Stimulated activated naive CD8-positive, alpha-beta T cell treated with anti-CD3 and anti-CD28 coated beads, Interleukin-15, amount 100 ng/mL, for 72 hours (primary cell): ENCODE measurements at places on chromosomes 3 and 15.
A peak's percentile ranks its signal among the peaks of the same experiment; 100 is the strongest.

DNA sequence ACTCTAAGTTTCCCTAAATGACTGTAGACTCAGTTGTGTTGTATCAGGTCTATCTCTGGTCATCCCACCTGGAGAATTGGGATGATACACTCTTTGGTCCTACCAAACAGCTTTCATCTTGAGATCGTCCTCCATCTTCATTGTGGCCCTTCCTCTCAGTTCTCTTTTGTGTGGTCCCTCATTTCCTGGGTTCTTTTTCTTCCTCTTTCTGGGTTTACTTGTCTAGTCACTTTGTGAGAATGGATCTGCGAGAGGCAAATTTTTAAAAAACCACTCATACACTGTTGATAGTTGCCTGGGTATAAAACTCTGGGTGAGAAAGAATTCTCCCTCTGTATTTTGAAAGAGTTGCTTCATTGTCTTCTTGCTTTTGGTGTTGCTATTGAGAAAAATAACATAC, 6.0 kb upstream of the AMOTL2 start:
- DNase-seq: no peak

DNA sequence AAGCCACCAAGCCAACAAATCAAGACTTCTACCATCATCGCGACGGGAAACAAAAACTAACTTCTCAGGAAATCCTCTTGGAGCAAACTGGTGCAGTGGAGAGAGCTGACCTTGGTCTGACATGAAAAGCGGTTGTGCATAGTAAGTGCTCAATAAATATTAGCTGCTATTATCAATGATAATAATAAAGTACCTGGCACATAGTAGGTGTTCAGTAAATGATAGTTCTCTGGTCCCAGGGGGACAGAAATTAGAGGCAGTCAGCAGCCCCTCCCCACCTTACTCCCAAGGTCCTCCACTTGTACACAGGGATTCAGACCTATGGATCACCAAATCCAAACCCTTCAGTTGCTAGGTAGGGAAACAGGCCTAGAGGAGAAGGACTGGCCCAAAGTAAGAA, 6.0 kb upstream of the CSK start:
- no peak for DNase-seq

GRCh38 chr3:197381371-197381770, 83.0 kb upstream of the DLG1 start:
- no peak for DNase-seq

- DNase-seq: no peak
Observed at GRCh38 chr3:109819734-109820133, 482.4 kb upstream of the DPPA4 start.

- no peak for DNase-seq
Observed at GRCh38 chr3:98796334-98796733, 33.2 kb downstream of the ST3GAL6 start.

GRCh38 chr3:58577269-58577821, at the start of gene FAM107A:
Gene FAM107A (minus strand): TSS chr3:58577391. CDS start chr3:58569860, 7,531 bp downstream.
- DNase-seq: no peak

DNA sequence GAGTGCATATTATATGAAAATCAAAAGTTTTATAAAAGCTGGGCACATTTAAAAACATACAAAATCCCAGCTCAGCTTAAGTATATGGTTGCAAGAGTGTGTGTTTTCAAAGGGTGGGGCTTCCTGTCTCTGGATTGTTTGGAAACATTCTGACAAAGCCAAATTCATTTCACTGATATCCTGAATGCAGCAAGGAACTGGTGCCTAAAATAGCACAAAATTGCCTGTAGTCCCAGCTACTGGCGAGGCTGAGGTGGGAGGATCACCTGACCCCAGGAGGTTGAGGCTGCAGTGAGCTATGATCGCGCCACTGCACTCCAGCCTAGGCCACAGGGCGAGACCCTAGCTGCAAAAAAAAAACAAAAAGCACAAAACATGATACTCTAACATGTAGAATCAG, 13.0 kb upstream of the TJP1 start:
- no peak for DNase-seq

- no peak for DNase-seq
Observed at GRCh38 chr15:81146006-81146405, 11.9 kb downstream of the CFAP161 start.

- DNase-seq: no peak
Observed at GRCh38 chr3:122996038-122996580, 31.5 kb downstream of the SEMA5B start.

GRCh38 chr15:75065467-75065850, 42.1 kb downstream of the PPCDC start:
- no peak for DNase-seq

GRCh38 chr15:62171882-62172281, 6.8 kb upstream of the C2CD4B start:
- no peak for DNase-seq

DNA sequence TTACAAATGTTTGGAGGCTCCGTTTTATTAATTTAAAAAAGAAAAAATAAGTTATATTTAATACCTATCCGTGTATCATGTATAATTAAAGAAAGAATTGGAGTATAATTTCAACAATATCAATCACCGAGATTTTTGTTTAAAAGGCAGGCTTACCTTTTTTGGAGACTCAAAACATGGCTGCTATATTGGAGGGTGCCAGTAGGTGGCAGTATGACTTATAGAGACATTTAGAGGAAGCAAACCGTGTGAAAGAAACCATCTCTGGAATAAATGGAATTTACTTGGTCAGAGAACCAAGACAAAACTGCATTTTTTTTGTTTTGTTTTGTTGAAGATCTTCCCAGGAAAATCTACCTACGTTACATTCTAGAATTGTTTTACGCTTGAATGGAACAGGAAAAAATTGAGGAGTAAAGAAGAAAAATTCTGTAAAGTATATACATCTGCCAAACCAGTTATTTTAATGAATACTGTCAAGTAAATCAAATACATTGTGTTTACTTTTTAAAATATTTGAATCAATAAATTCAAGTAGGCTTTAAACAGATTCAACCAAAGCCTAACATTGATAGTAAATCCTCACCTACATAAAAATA, 802.6 kb upstream of the ALCAM start:
- peak; percentile 43 for DNase-seq

- DNase-seq: no peak
Observed at GRCh38 chr3:47149339-47149933, 14.5 kb downstream of the SETD2 start.

DNA sequence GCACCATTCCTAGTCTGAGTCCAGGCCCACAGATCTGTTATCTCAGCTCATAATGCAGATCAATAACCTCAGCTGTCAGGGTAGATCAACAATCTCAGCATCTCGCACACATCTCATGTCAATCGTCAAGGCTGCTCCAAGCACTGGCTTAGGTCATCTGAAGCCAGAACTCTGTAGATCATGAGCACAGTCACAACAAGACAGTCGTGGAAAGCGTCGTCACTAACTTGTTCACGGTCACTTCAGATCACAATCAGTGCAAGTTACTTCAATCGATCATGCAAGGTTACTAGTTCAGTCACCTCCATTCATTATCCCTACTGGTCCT, 71.8 kb downstream of the RBPMS2 start:
- peak; percentile 11 for DNase-seq

GRCh38 chr3:116102037-116102436, 343.2 kb downstream of the LSAMP start:
- no peak for DNase-seq

GRCh38 chr15:97081666-97082226, 751.2 kb downstream of the NR2F2 start:
- no peak for DNase-seq

- DNase-seq: no peak
Observed at GRCh38 chr3:34183114-34183513, 384.7 kb downstream of the PDCD6IP start.

- DNase-seq: no peak
Observed at GRCh38 chr3:60282866-60283265, 968.4 kb downstream of the FHIT start.

DNA sequence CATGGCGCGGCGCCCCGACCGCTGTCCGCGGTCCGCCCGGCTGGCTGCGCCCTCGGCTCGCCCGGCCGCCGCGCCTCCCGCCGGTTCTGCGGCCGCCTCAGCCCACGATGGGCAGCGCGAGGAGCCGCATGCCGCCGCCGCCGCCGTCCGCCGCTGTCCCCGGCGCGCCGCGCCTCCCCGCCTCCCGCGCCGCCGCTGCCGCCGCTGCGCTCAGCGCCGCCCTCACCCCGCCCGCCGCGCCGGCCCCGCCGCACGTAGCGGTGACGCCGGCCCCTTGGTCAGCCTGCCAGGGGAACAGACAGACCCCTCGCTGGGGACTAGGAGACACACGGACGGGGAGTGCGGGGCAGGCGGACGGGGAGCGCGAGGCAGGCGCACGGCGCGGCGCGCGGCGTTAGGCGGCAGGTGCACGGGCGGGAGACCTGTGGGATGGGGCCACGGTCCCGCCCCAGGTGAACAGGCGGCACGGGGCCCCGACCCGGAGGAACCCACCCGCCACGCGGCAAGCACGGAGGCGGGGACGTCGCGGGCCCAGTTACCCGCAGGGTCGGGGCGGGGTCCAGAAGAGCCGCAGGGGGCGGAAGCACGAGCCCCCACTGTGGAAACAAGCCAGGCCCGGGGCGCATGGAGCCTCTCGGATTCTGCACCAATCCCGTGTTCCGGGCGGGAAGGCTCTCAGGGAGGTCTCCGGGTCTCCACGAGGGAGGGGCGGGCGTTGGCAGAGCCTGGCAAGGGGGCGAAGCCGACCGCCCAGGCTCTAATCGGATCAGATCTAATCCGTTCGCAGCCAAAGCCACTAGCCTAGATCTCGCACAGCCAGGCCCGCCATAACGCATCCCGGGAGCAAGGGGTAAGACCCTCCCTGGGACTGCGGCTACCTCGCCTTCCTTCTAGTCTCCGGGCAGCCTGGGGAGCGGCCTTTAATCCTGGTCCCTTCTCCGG, at the start of gene CSPG5:
TSS of gene CSPG5 (minus strand) at position 175 of the 942 bp plus-strand sequence. CDS start at position 3, 172 bp downstream.
- no peak for DNase-seq

- DNase-seq: no peak
Observed at GRCh38 chr15:101542306-101543025, 53.0 kb upstream of the PCSK6 start.

DNA sequence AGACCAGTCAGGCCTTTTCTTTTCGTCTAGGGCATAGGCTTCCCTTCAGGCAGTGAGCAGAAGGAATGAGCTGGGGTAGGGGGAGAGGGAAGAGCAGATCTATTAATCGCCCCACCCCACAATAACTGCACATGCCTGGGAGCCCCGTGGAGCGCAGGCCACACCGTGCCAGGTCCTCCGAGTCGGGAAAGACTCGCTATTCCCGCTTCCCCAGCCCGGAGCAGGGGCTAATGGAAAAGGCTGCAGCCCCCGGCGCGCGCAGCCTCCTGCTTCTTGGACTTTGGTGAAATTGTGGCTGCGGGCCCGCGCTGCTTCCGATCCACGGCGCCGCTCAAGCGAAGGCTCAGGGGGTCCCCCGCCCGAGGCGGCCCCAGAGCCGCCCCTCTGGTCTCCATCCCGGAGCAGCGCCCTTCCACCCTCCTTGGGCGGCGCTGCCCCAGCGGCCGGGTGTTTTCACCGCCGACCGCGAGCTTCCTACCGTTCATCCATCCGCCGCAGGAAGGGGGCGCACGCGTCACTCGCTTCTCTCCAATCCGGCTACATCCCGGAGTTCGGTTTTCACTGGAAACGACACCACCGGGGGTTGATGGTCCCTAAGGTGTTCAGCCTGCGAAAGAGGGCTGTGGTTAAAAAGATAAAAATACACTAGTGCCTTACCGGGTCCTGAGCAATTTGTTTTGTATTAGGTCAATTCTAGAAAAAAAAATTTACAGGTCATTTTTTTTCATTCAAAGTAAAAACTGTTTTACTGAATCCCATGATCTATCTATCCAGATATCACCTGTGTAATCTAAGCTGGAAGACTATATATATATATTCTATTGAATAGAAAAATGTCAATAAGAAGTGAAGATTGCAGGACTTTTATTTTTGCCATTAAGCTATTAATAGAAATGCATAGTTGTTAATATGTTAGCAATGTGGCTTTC, 4.4 kb upstream of the SYNM start:
- peak; percentile 45 for DNase-seq

DNA sequence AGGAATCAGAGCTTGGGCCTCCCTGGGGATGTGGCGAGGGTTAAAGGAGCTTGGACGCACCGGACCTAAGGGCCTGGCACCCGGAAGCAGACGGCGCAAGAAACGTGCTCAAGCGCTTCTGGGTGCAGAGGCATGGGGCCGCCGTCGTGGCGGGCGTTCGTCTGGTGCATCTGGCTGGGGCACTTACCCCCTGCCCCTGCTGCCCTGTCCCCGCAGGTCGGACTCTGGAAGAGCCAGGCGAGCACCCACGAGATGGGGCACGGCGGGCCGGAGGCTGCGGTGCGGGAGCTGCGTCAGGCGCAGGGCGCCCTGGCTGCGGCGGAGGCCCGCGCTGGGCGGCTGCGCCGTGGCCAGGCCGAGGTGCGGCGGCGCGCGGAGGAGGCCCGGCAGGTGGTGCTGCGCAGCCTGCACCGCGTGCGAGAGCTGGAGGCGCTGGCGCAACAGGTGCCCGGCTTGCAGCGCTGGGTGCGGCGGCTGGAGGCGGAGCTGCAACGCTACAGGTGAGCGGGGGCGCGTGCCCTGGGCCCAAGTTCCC, 2.5 kb downstream of the EFCC1 start:
- DNase-seq: peak; percentile 61

GRCh38 chr3:12943124-12944021, 102.0 kb upstream of the RPL32 start:
- DNase-seq: no peak

DNA sequence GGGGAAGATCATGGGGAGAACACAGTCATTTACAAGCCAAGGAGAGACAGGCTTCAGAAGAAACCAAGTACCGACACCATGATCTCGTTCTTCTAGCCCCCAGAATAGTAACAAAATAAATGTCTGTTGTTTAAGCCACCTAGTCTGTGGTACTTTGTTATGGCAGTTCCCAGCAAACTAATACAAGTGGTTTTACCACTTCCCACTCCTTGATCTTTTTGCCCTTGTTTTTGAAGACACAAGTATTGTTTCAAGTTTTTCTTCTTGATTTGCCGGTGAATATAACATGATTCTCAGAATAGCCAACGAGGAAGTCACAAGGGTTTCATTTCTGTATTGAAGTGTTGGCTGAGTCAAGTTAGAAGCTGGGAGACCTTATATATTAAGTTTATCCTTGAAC, 220.3 kb downstream of the SOX2 start:
- no peak for DNase-seq

DNA sequence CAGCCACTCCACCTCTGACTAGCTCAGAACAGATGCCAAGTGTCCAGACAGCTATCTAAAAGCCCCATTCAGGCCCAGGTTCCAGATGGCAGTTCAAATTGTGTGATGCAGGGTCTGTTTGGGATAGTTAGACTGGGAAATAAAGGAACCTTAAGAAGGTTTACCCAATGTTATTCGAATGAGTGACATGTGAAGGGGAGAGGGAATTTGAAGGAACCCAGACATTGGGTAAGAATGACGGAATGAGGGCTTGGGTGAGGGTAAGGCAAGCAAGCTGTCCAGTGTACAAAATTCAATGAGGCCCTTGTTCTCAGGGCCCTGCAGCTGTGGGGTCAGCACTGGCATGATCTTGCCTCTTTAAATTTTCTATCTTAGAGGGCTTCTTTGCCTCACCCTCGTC, 34.1 kb downstream of the ATP13A5 start:
- no peak for DNase-seq

DNA sequence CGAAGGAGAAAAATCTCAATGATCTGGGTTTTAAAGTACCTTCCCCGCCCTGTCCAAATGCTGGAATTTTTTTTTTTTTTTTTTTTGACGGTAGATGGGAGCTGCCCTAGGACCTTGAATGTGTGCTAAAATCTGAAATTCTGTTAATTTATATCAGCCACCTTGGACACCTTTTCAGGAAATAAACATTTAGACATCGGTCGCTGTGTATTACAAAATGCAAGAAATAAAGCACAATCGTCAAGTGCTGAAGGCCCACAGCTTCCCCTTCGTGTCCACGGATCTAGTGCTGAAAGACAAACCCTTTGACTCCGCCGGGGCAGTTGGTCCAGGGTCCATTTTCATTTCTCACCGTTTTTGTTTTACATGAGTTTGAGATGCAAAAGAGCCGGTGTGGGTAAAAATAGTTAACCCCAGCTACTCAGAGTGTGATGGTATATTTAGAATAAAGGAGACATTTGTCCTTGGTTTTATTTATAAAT, 90.2 kb upstream of the CHD2 start:
- no peak for DNase-seq
